ENCODE measurements at places on chromosomes 12 and 14.

- DNase-seq = no peak
These were observed 10.8 kb downstream of the PITPNM2 start for GRCh38 chr12:123139926-123140675.

GRCh38 chr12:45209784-45210183 lies 6.1 kb upstream of the ANO6 start:
- DNase-seq = no peak

- no peak for DNase-seq
These were observed 479 bp downstream of the KDM5A start for GRCh38 chr12:388541-389141.

- no peak for DNase-seq
These were observed 15.8 kb downstream of the DIP2B start for GRCh38 chr12:50520416-50521207.

- DNase-seq = peak; percentile 42
These were observed 942 bp downstream of the ATF7IP start for GRCh38 chr12:14366209-14367039.

DNA sequence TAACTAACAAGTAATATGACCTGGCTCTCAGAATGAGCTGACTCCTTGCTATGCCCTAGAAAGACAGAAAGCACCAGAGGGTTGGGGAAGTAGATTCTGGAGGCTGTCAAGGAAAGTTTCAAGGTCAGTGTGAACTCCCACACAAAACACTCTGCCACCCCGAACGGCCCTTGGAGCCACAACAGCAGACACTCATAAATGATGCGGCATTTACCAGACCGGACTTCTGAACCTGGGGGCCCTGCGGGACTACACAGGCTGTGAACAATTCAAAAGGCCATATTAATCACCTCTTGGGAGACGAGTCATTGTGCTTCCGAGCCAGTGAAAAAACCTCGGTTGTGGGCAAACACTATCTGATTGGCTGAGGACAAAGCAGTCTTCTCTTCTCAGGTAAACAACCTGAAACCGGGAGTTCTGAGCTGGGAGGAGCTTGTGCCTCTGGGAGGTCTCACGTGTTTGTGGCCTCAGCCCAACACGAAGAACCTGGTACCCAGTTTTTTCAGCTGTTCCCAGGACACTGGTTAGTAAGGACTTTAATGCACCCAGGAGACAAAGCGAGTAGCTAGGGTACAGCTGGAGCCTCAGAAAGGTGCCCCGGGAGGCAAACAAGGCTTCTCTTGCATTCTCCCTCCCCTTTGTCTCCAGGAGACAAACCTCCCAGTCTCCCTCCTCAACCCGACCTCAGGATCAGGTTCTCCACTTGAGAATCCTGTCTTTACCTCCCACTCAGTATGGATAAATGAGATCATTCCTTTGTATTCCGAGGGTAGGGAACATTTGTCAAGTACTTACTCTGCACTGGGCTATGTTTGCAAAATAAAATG lies 35.3 kb downstream of the VWF start:
- DNase-seq = no peak

- DNase-seq = no peak
These were observed 357.3 kb downstream of the DUSP6 start for GRCh38 chr12:88994971-88995370.

DNA sequence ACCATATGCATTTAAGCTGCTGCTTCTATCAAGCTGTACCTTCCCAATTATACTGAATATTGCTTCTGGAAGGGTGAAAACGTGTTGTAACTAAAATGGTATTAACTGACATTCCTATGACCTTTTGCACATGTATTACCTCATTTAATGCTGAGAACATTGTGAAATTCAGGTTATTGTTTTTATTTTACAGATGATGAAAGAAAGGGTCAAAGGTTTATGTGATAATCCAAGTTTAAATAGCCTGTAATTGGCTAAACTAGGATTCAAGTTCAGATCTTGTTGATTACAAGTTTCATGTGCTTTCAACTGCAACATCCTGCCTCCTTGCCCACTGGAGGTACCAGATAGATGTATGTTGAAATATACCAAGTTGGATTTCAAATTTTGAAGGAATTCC lies 433.3 kb upstream of the PRICKLE1 start:
- DNase-seq = no peak

DNA sequence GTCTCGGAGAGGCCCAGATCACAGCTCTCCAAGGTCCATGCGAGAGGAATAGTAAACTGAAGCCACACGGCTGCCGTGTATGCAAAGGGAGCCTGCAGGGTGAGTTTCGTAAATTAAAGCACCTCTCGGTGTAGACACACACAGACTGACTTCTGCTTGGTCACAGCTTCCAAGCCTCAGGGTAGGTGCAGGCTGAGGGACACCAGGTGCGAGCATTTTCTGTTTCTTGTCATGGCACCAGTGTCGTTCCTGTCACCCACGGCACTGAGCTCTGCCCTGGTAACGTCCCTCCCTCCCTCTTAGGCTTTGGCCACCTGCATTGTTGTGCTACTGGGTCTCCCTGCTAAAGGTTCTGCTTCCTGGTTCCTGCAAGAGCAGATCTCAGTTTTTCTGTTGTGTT lies 76.2 kb upstream of the DYNC1H1 start:
- no peak for DNase-seq

- no peak for DNase-seq
These were observed 73.7 kb upstream of the RAP1B start for GRCh38 chr12:68536885-68537485.

GRCh38 chr14:87233806-87234384 lies 759.1 kb downstream of the GALC start:
- no peak for DNase-seq

GRCh38 chr12:2624543-2625288 lies 170.1 kb upstream of the FKBP4 start:
- no peak for DNase-seq

GRCh38 chr14:59939828-59940227 lies 19.9 kb downstream of the LRRC9 start:
- DNase-seq = no peak
